ENCODE measurements at places on chromosomes 4 and X.
A peak's percentile ranks its signal among the peaks of the same experiment; 100 is the strongest.

- DNase-seq = no peak
Observed at GRCh38 chr4:127134490-127134889, 498.3 kb upstream of the INTU start.

DNA sequence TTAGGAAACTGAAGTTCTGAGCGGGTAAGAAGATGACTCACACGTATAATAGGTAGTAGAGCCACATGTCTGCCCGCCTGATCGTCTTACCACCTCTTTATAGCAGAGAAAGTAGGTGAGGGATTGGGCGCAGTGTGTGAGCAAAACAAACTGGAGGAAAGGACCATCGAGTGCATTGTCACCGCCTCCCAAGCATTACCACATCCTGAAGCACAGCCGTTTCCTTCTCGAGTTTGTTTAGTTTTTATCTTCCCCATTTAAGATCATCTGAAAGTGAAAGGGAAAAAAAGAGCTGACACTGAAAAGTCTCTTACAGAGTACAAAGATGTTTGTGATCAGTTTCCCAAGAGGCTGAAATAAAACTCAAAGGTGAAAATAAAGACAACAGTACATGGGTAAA lies 14.8 kb downstream of the PDK3 start:
- peak; percentile 39 for DNase-seq

DNA sequence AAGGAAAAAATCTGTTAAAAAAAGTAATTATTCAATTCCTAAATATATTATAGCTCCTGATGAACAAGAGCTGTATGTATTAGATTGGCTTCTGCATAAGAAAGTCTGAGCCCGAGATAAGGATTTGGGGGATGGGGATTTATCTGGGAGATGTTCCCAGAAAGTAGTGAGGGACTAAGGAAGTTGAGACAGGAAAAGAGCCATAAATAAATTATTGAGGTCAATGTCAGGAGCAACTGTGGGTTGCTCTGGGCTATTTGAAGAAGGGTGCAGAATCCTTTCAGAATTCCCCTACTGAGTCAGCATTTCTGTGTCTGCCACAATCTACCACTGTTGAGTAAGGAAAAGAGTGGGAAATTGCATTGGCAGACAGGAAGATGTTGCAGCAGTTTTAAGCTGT lies 3.1 kb upstream of the TDO2 start:
- no peak for DNase-seq

- DNase-seq = no peak
Observed at GRCh38 chr4:74447636-74448233, 2.8 kb downstream of the AREG start.

GRCh38 chr4:37549041-37549440 lies 137.1 kb downstream of the RELL1 start:
- DNase-seq = no peak
